ENCODE measurements at places on chromosomes 12 and 14.
A peak's percentile ranks its signal among the peaks of the same experiment; 100 is the strongest.

- no peak for DNase-seq
Measured at GRCh38 chr12:40829738-40830144, 137.5 kb downstream of the CNTN1 start.

GRCh38 chr14:91398707-91399106 is 18.9 kb downstream of the CCDC88C start:
- peak; percentile 44 for DNase-seq

- peak; percentile 67 for DNase-seq
Measured at GRCh38 chr14:99574099-99574880, 29.7 kb downstream of the CCDC85C start.

- no peak for DNase-seq
Measured at GRCh38 chr14:102825307-102826095, 48.3 kb downstream of the TRAF3 start.

DNA sequence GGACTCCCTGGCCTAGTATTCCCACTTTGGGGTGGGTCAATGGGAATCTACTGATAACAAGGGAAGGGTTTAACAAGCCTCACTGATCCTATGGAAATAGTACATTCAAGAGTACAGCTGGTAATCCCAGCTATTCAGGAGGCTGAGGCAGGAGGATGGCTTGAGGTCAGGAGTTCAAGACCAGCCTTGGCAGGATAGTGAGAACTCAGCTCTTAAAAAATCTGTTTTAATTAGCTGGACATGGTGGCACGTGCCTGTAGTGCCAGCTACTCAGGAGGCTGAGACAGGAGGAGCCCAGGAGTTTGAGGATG is 4.5 kb downstream of the POMT2 start:
- DNase-seq: no peak

- no peak for DNase-seq
Measured at GRCh38 chr14:67533754-67534085, 630 bp downstream of the PLEKHH1 start.

- DNase-seq: no peak
Measured at GRCh38 chr12:84810611-84811010, 102.0 kb downstream of the SLC6A15 start.

- DNase-seq: peak; percentile 97
Measured at GRCh38 chr12:71947645-71948105, 9.0 kb downstream of the TPH2 start.

GRCh38 chr12:74538491-74539258 is 1.0 kb downstream of the ATXN7L3B start:
- DNase-seq: no peak

GRCh38 chr14:24080888-24081738 is 9.8 kb downstream of the CPNE6 start:
- peak; percentile 79 for DNase-seq

DNA sequence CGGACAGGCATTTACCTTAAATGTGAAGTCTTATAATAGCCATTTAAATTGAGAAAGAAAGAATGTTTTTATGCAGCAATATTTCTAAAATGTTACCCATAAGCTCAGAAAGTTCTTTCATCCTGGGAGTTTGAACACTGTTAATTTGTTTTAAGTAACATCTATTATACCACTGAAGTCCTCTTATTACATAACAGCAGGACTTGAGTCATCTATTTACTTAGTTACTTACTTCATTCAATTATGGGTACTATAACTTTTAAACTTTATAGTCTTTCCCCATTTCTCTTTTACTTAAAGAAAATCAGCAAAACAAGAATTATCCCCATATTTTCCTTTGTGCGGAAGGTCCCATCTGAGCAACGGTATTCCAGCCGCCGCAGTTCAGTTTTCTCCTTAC is 473.1 kb downstream of the ETNK1 start:
- no peak for DNase-seq

DNA sequence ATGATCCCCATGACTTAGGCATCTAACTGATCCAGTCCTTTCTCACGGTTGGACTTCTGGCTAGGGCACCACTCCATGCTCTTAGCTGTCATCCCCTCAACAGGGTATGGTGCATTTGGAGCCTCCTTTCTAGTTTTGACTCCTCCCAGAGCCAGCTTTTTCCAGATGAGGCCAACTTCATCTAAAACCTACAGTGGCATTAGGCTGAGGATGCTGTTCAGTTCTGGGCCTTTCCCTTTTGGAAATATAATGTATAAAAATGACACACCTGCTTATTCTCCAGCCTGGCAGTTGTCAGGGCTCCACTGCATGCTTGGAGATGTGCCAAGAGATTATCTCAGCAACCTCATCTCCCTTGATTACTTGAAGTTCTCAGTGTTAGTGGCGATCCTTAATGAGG is 239.7 kb downstream of the EMP1 start:
- DNase-seq: no peak

Measured in H9 (cell line).